ENCODE measurements at places on chromosomes 5 and 9.
A peak's percentile ranks its signal among the peaks of the same experiment; 100 is the strongest.

DNA sequence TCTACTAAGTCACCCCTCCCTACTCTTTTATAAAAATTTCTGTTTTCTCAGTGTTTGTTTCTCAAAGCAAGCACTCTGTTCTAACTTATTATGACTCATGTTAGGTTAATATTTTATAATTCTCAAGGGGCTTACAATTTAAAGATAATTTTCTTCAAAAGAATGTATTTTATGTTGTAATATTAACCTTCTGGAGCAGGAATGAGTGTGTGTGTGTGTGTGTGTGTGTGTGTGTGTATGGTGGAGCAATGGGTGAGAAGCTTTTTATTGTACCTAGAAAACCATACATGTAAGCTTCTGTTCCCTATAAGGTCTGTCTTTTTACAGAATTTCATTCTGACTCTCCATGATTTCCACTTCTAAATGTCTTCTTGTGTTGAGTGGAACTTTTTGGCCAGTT, 63.0 kb downstream of the PBX3 start:
- no peak for DNase-seq

GRCh38 chr9:93091453-93092081, 4.5 kb upstream of the CARD19 start:
- DNase-seq: peak; percentile 82

DNA sequence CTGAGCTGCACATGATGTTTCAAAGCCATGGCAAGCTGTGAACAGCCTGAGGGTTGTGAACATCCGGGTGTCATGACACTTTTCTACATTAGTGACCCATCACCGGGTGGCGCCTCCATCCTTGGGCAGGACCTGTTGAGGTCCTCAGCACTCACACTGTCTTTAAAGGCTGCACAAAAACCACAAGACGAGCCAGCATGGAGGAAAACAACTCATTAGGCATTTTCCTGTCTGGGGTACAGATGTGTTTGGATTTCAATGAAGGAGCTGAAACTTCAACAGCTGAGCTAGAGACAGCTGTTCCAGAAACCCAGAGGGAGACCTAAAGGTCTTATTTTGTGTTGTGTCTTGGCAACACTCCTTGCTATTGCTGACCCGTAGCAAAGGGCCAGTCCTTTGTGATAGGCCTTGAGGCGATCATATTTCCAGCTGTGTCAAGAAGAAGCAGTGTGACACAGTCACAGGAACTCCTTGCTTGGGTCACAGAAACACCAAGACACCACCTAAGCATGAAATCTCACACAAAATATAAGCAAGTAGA, 151.8 kb upstream of the VLDLR start:
- peak; percentile 3 for DNase-seq

GRCh38 chr5:109125755-109126429, 283.9 kb downstream of the PJA2 start:
- DNase-seq: no peak

- no peak for DNase-seq
Measured at GRCh38 chr5:169301386-169301934, 521 bp upstream of the SLIT3 start.

GRCh38 chr9:1171546-1171945, 121.4 kb downstream of the DMRT2 start:
- DNase-seq: no peak

GRCh38 chr5:65013166-65013565, 244.4 kb downstream of the CWC27 start:
- no peak for DNase-seq

- no peak for DNase-seq
Measured at GRCh38 chr5:87034557-87034956, 233.1 kb upstream of the RASA1 start.

- no peak for DNase-seq
Measured at GRCh38 chr5:138829341-138829740, 45.8 kb downstream of the LRRTM2 start.

DNA sequence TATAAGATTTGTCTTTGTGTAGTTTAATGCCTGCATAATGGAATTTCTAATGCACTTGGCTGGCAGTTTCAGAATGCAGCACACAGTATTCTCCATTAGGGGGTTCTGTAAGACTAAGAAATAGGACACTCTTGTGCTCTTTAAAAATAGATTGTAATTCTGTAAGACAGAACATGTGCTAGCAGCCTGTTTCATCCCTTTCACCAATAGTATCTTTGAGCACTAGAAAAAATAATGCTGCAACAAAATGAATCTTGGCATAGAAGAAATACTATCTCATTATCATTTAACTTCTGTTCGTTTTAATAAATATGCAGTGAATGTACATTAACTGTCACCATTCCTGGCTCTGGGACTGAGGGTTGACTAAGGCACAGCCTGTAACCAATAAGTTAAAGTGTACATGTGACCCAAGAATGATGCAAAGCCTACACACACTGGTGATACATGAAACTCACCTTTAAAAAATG, 23.8 kb upstream of the ZNF622 start:
- no peak for DNase-seq

DNA sequence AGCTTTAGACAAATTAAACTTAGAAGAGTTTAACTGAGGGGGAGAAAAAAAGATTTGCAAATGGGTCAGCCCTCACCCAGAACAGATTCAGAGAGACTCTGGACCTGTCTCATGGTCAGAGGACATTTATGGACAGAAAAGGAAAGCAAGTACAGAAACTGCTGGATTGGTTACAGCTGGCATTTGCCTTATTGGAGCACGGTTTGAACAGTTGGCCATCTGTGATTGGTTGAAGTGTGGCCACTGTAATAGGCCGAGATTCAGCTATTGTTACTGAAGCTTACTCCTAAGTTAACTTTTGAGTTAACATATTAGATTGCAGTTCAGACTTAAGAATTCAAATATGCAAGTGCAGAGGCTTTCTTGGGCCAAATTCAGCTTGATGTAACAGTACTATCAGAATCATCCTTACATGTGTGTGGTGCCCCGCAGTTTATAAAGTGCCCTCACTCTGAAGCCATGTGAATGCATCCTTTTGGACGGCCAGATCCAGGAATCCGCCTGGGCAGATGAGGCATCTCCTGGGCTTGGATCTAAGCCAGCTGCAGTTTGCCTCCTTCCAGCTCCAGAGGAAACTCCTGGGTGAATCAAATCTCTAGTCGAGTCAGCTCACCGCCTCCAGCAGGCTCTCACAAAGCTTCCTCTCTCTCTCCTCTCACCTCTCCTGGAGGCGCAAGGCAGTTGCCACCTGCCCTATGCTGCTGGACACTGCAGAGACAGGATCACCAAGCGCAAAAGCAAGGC, 165.2 kb downstream of the ADAMTS12 start:
- no peak for DNase-seq

DNA sequence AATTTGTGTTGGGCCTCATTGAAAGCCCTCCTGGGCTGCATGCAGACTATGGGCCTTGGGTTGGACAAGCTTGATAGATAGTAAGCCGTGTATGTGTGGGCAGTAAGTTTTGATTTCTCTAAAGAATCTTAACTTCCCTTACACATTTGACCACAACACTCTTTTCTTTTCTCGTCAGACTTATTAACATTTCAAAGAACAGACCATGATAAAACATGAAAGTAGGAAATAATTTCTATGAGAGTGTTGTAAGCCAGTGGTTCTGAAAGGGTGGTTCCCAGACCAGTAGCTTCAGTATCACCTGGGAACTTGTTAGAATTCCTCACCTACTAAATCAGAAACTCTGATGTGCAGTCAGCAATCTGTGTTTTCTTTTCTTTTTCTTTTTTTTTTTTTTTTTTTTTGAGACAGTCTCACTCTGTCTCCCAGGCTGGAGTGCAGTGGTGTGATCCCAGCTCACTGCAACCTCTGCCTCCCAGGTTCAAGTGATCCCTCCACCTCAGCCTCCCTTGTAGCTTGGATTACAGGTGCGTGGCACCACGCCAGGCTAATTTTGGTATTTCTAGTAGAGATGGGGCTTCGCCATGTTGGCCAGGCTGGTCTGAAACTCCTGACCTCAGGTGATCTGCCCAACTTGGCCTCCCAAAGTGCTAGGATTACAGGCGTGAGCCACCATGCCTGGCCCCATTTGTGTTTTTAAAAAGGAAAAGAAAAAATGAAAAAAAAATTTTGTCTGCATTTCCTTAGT, 20.0 kb upstream of the GCNT1 start:
- no peak for DNase-seq

- DNase-seq: no peak
Measured at GRCh38 chr9:35076848-35077247, 2.9 kb downstream of the FANCG start.

GRCh38 chr9:71891557-71892189, 19.3 kb downstream of the ABHD17B start:
- DNase-seq: no peak

DNA sequence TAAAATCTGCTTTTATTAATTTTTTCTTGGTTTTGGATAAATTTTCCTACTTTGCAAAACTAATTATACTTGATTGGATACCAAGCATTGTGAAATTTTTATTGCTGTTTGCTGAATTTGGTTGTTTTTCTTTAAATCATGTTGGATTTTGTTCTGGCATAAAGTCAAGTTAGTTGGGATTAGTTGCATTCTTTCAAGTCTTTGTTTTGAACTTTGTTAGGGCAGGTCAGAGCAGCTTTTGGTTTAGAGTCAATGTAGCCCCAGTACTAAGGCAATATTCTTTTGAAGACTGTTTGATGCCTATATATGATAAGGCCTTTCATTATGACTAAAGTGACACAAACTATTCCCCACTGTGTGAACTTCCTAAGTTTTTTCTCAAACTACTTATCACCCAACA, 531.1 kb downstream of the RASEF start:
- DNase-seq: no peak

DNA sequence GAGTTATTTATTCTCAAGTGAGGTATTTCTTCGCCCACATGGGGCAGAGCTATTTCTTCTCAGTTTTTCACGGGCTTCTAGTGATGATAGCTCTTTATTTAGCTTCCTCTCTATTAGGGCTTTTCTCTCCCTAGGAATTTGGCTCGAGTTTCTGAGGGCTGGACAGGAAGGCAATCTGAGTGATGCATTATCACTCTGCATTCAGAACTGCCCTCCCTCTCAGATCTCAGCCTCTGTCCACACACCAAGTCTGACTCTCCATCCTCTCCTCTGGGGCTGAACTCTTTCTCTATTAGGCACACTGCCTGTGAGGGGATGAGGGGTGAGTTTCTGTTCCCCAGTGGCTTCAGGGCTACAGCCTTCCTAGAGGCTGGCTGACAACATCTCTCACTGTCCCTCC, 14.9 kb upstream of the SCAMP1 start:
- no peak for DNase-seq

DNA sequence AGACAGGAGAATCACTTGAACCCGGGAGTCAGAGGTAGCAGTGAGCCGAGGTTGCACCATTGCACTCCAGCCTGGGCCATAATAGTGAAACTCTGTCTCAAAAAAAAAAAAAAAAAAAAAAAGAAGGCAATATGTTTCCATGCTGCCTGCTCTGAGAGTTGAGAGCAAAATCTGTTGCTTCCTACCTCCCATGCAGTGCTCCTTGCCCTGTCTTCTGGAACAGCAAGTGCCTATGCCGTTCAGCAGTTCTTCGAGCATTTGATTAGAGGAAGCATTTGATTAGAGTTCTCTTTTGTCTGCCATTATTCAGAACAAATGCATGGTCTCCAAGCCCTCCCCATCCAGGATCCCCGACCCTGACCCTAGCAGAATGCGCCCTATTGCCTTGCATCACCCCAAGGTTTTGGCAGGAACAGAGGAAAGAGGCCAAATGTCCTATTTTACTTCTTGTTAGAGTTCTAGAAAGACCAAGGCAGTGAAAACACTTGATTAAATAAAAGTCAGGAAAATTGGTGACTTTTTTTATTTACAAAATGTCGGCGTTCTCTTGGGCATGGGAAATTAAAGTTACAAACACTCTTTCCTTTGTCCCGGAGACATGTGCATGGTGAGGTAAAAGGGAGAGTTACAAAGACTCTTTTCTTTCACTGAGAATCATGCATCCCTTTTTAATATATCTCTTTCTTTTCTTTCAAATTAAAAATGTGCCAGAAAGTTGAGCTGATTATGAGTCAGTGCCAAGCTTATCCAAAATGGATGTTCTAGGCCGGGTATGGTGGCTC, 27.8 kb upstream of the FSD1L start:
- no peak for DNase-seq

DNA sequence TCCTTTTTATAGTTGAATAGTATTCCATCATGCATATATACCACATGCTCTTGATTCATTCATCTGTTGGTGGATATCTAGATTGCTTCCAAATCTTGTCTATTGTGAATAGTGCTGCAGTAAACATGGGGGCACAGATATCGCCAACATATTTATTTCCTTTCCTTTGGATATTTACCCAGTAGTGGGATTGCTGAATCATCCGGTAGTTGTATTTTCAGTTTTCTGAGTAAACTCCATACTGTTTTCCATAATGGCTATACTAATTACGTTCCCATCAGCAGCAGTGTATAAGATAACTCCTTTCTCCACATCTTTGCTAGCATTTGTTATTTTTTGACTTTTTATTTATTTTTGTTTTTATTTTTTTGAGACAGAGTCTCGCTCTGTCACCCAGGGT, 3.3 kb downstream of the SNX2 start:
- no peak for DNase-seq

GRCh38 chr5:45336464-45336863, 359.7 kb downstream of the HCN1 start:
- DNase-seq: no peak

GRCh38 chr9:106868087-106868486, 5.1 kb downstream of the ZNF462 start:
- DNase-seq: no peak

GRCh38 chr9:130952065-130952762, 13.2 kb upstream of the FIBCD1 start:
- DNase-seq: no peak

DNA sequence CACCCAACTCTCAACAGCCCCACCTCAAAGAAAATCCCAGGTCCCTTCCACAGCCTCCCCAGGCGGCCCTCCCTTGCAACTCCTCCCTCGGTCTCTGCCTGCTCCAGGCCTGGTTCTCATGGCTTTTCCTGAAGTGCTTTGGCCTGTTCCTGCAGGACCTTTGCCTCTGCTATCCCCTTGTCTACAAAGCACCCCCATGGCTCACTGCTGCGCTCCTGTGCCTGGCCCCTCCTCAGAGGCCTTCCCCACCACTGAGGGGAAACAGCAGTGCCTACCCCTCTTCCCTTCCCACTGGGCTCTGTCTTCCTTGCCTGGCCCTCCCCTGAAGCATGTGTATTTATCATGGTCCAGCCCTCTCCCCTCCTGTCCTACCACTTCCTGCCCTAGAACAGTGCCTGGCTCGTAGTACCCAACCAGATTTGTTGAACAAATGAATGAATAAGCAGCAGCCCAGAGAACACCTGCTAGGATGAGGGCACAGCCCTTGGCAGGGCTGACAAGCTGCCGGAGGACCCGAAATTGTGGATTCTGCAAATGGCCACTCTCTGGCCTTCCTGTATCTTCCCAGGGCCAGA, 68.6 kb upstream of the LRRTM2 start:
- DNase-seq: no peak

- no peak for DNase-seq
Measured at GRCh38 chr9:127862075-127863011, 7.9 kb upstream of the ENG start.

GRCh38 chr5:33465120-33465519, 24.4 kb downstream of the TARS1 start:
- no peak for DNase-seq

DNA sequence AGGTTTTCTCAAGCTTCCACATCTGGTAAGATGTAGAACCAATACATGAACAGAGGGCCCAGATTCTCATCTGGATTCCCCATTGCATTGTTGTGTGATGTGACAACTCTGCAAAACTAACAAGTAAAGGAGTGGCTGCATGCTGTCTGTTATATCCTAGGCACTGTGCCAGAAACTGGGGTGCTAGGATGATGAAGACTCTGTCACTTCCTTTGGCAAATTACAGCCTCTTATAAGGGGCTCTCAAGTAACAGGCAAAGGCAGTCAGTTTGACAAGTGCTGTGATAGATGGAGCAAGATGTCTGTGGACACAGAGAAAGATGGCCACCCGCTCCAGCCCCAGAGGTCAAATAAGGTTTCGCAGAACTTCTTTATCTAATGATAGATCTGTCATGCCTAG, 115.7 kb downstream of the PAPPA start:
- DNase-seq: no peak
